Karpas-422 (cell line): ENCODE measurements at places on chromosomes 2 and 18. TPM values are rescaled to one million over a fixed set of nuclear protein-coding genes. Genes with fewer than 3 reads are reported as not detected.

DNA sequence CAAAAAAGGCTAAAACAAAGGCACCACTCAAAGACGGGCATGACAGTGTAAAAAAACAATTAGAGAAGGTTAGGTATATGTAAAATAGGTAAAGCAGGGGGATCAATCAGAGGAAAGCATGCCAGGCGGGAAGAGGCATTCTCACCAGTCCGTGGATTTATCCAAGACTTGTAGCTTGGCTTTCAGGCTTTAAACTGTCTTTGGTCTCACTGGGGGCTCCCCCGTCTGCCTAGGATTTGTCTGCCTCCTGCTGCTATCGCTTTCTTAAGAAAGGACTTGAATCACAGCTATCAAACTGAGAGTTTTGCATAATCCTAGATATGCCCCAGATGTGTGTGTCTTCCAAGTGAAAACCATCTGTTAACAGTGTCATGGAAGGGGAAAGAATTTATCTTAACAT, 11.1 kb upstream of the GORASP2 start:
- H3K4me1 ChIP-seq, result no peaks in the 10 kb centered on the region
- no peaks in the 10 kb centered on the region for H3K27me3 ChIP-seq
- no peak for DNase-seq
- no peaks in the 10 kb centered on the region for H3K36me3 ChIP-seq
- no peak overlapping the region for H3K27ac ChIP-seq
- H3K4me3 ChIP-seq, result no peak overlapping the region

DNA sequence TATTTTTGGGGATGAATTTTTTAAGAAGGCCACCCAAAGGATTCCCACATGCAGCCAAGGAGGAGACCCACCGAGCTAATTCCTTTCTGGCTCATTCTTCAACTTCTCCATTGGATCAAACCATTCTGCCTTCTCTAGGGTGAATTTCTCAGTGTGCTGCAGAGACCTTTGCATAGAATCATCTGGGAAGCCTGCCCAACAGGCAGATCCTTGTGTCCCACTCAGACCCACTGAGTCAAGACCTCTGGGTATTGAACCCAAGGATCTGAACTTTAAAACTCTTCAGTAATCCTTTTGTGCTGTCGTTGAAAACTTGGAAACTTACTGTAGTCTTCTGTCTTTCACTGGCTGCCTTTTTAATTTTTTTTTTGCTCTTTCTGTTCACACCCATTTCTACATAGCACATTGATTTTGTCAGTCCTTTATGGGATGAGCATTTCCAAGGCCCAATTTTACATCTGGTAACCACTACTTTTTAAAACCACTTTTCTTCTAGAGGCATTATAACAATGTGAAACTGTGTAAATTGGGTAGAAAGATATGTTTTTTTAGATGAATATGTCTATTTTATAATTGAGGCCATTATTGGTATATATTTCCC, 120.2 kb downstream of the TSN start:
- H3K4me3 ChIP-seq, result no peak overlapping the region
- no peak overlapping the region for H3K27ac ChIP-seq
- no peaks in the 10 kb centered on the region for H3K27me3 ChIP-seq
- DNase-seq, result no peak
- H3K36me3 ChIP-seq, result no peaks in the 10 kb centered on the region

GRCh38 chr2:182559623-182560022, 132.8 kb upstream of the PDE1A start:
- H3K27ac ChIP-seq, result no peak overlapping the region
- DNase-seq, result no peak
- H3K27me3 ChIP-seq, result no peaks in the 10 kb centered on the region
- H3K36me3 ChIP-seq, result no peaks in the 10 kb centered on the region
- H3K4me1 ChIP-seq, result no peaks in the 10 kb centered on the region
- no peak overlapping the region for H3K4me3 ChIP-seq

- no peak overlapping the region for H3K27ac ChIP-seq
- no peak overlapping the region for H3K4me3 ChIP-seq
- H3K27me3 ChIP-seq, result no peaks in the 10 kb centered on the region
- no peaks in the 10 kb centered on the region for H3K4me1 ChIP-seq
- no peaks in the 10 kb centered on the region for H3K36me3 ChIP-seq
Measured at GRCh38 chr18:72539901-72540300, 4.2 kb downstream of the CBLN2 start.

DNA sequence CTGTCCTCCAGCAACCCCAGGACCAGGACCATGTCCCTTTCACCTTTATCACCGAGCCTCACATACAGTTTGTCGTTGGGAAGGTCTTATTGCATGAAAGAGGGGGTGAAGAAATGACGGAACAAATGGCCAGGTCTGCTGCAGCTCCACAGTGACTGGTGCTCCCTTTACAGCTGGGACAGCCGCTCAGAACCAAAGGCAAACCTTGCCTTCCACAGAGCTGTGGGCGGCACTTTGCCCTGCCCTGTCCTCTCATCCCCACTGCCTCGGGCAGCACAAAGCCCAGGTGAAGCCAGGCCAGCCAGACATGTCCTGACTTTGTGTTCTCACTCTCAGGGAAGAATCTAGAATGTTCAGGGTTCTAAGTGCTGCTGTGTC, 961 bp downstream of the GPR55 start:
- no peaks in the 10 kb centered on the region for H3K36me3 ChIP-seq
- DNase-seq, result no peak
- no peak overlapping the region for H3K27ac ChIP-seq
- no peaks in the 10 kb centered on the region for H3K27me3 ChIP-seq
- peaks cover 38% of the 10 kb centered on the region for H3K4me1 ChIP-seq

- no peak for DNase-seq
- peaks cover 3% of the 10 kb centered on the region; the same call in 1 of the 2 replicates for H3K27me3 ChIP-seq
- no peak overlapping the region for H3K27ac ChIP-seq
- peaks cover 12% of the 10 kb centered on the region for H3K4me1 ChIP-seq
Measured at GRCh38 chr2:84830758-84831500, 50.0 kb downstream of the TRABD2A start.

DNA sequence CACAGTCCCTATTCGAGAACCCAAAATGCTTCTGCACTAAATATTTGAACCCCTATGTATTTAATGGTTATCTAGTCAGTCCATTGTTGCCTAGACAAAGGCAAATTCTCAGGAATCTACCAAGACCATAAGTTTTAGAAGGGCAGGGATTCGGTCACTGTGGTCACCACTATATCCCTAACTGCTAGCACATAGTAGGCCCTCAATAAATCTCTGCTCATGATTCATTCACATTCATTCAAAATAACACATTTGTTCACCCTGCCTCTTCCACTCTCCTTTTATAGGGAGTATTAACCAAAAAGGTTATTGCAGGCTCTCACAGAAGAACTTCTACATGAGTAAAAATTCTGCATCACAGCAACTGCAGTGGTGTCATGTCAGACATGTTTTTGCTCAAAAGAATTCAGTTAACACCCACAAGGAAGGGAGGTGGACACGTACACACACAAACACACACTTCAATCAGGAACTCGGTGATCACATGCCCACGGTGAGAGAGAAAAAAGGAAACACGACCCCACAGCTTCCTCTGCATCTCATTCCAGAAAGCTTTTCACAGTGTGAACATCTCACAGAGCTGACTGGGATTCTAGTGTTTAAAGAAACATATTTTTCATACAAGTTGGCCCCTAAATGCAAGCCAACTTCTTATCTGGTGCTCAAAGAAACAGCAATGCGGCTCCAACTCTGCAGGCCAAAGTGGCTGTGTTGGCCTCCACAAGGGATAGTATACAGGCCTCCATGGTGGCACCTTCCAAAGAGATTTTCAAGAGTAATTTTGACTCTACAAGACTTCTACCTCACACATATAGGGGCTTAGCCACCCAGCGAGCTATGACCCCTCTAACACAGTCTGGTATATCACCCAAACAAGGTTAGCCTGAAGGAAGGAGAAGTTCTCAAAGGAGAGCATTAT, 98.0 kb downstream of the ANKRD44 start:
- H3K36me3 ChIP-seq, result peaks cover 7% of the 10 kb centered on the region; the same call in 1 of the 2 replicates
- no peaks in the 10 kb centered on the region for H3K27me3 ChIP-seq
- H3K4me3 ChIP-seq, result no peak overlapping the region

GRCh38 chr2:223585666-223586065, 16.5 kb downstream of the SCG2 start:
- DNase-seq, result no peak
- no peak overlapping the region for H3K27ac ChIP-seq
- H3K4me1 ChIP-seq, result no peaks in the 10 kb centered on the region
- H3K36me3 ChIP-seq, result no peaks in the 10 kb centered on the region

GRCh38 chr18:21479721-21480120, 120.8 kb downstream of the ESCO1 start:
- H3K4me1 ChIP-seq, result peaks cover 6% of the 10 kb centered on the region
- no peak overlapping the region for H3K27ac ChIP-seq
- no peak for DNase-seq
- no peak overlapping the region for H3K4me3 ChIP-seq
- no peaks in the 10 kb centered on the region for H3K27me3 ChIP-seq
- no peaks in the 10 kb centered on the region for H3K36me3 ChIP-seq

GRCh38 chr2:233047206-233047605, 12.9 kb upstream of the INPP5D start:
- peaks cover 6% of the 10 kb centered on the region for H3K4me1 ChIP-seq
- no peak for DNase-seq
- no peak overlapping the region for H3K4me3 ChIP-seq
- H3K27ac ChIP-seq, result no peak overlapping the region

- no peaks in the 10 kb centered on the region for H3K4me1 ChIP-seq
- no peak overlapping the region for H3K4me3 ChIP-seq
- H3K27ac ChIP-seq, result no peak overlapping the region
- no peaks in the 10 kb centered on the region for H3K36me3 ChIP-seq
- no peak for DNase-seq
- no peaks in the 10 kb centered on the region for H3K27me3 ChIP-seq
Measured at GRCh38 chr2:187519419-187520120, 34.7 kb downstream of the TFPI start.

DNA sequence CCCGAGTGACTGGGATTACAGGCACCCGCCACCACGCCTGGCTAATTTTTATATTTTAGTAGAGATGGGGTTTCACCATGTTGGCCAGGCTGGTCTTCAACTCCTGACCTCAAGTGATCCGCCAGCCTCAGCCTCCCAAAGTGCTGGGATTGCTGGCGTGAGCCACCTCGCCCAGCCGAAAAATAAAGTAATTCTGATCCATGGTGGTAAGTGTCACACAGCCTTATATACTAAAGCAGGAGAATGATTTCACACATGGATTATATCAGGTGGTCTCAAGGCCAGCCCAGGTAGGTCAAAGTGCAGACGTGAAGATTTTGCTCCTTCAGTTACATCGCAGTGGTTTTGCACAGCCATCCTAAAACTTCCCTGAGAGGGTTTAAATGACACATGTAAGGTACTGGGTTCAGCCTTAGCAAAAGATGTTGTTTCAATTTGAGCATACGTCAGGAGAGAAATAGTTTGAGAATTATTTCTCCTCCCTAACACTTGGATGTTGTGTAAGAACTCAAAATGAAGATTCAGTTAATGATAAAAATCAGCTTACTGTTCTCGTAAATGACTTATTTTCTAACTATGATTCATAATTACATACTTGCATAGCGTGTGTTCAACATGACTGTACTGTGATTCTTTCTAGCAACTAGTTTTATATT, 93.0 kb upstream of the SLC39A10 start:
- H3K4me1 ChIP-seq, result peaks cover 58% of the 10 kb centered on the region
- no peaks in the 10 kb centered on the region for H3K27me3 ChIP-seq
- no peaks in the 10 kb centered on the region for H3K36me3 ChIP-seq

GRCh38 chr18:54958704-54959625, at the start of gene CCDC68:
CCDC68 (minus strand) TSS chr18:54959461; CDS start chr18:54942791, 16,670 bp downstream.
- H3K27ac ChIP-seq, result no peak within 1 kb of the TSS
- no peak for DNase-seq
- no peaks in the 10 kb centered on the region for H3K27me3 ChIP-seq
- H3K4me3 ChIP-seq, result no peak within 1 kb of the TSS

GRCh38 chr2:203376173-203376572, 48.0 kb downstream of the ABI2 start:
- no peaks in the 10 kb centered on the region for H3K27me3 ChIP-seq
- peaks cover 4% of the 10 kb centered on the region; the same call in 1 of the 2 replicates for H3K4me1 ChIP-seq
- no peak overlapping the region for H3K4me3 ChIP-seq
- peaks cover 8% of the 10 kb centered on the region; the same call in 1 of the 2 replicates for H3K36me3 ChIP-seq

DNA sequence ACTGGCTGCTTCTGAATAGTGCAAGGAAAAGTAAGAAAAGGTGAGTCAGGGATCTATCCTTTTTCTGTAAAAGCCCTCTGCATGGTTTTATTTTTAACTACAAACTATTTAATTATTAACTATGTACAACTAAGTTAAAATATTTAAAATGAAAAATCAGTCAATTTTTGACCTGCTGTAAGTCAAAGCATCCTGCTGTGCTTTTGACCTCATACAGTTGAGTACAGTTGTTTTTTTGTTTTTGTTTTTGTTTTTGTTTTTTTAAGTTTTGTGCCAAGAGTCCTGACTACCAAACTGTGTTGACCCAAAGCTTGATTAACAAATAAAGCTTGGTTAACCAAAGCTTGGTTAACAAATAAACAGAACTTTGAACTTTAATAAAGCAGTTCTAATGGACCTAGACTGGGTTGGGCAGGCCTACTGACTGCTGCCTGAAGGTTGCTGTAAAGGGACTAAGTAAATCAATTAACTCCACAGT, at the start of gene ACMSD:
ACMSD (plus strand) TSS at position 474 of the 478 bp plus-strand sequence. CDS start 67 bp downstream, outside the sequence.
- H3K4me3 ChIP-seq, result no peak within 1 kb of the TSS
- H3K4me1 ChIP-seq, result no peaks in the 10 kb centered on the region
- no peaks in the 10 kb centered on the region for H3K36me3 ChIP-seq
- H3K27me3 ChIP-seq, result 0 out of 2 replicates have a peak, but pooled peaks cover 3% of the 10 kb centered on the region
- no peak for DNase-seq
- no peak within 1 kb of the TSS for H3K27ac ChIP-seq

- H3K27me3 ChIP-seq, result no peaks in the 10 kb centered on the region
- H3K4me3 ChIP-seq, result no peak overlapping the region
- H3K4me1 ChIP-seq, result peaks cover 4% of the 10 kb centered on the region
- H3K36me3 ChIP-seq, result no peaks in the 10 kb centered on the region
Measured at GRCh38 chr2:236350426-236350825, 86.2 kb upstream of the ASB18 start.

GRCh38 chr2:30866974-30867373, 59.7 kb upstream of the CAPN13 start:
- no peaks in the 10 kb centered on the region for H3K27me3 ChIP-seq
- no peak overlapping the region for H3K27ac ChIP-seq
- H3K36me3 ChIP-seq, result no peaks in the 10 kb centered on the region
- H3K4me1 ChIP-seq, result peaks cover 22% of the 10 kb centered on the region
- no peak overlapping the region for H3K4me3 ChIP-seq

- no peaks in the 10 kb centered on the region for H3K36me3 ChIP-seq
- no peak overlapping the region for H3K4me3 ChIP-seq
- DNase-seq, result no peak
- H3K4me1 ChIP-seq, result no peaks in the 10 kb centered on the region
- no peaks in the 10 kb centered on the region for H3K27me3 ChIP-seq
Measured at GRCh38 chr2:236499691-236500578, 69.7 kb upstream of the ACKR3 start.

DNA sequence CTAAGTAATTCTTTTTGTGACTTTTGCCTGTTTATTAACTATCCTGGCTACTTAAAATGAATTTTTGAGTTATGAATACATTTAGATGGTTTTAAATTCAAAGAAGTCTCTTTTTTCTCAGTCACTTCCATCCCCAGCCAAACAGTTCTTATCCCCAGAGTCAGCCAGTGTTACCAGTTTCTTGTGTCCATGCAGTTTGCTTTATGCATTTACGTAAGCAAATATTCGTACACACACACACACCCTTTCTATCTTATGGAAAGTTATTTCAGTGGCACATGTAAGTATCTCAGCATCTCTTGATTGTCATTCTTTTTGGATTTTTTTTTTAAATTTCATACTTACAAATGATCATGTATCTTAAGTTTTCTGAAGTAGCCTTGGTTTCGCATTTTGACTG, 113.2 kb downstream of the NEDD4L start:
- no peak overlapping the region for H3K27ac ChIP-seq
- no peak for DNase-seq
- H3K4me3 ChIP-seq, result no peak overlapping the region
- H3K27me3 ChIP-seq, result no peaks in the 10 kb centered on the region
- no peaks in the 10 kb centered on the region for H3K36me3 ChIP-seq

Gene CAVIN2
- 2.7 and 3.1 TPM in 2 replicates for total RNA-seq

Gene TCF23
- not detected in 2 replicates for total RNA-seq

Gene ZNF516
- total RNA-seq, result 41.0 and 53.3 TPM in 2 replicates

Gene BCL11A
- total RNA-seq, result 159 and 190 TPM in 2 replicates
